Spleen (tissue), 13 donors: ENCODE measurements at places on chromosomes 1 and 21. TPM values are rescaled to one million over a fixed set of nuclear protein-coding genes. Genes with fewer than 3 reads are reported as not detected.

DNA sequence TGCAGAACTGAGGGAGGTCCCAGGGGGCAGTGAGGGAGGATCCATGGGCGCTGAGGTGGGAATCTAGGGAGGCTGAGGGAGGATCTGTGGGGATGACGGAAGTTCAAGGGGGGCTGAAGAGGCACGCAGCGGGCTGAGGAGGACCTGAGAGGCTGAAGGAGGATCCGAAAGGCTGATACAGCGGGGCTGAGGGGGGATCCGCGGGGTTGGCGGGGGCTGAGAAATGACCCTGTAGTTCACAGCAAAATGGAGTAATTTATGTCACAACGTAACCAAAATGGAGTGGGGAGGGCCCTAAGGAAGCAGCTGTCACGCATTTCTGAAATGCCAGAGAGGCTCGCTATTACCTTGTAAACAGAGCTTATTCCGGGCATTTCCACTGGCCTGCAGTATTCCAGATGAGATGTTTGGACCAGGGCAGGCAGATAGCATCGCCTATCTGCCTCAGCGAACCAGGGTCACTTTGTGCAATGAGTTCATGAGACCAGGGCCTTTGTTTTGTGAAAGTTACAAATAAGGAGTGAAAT lies 926 bp upstream of the MRPL55 start:
- peak overlapping the region; percentile 95 for H3K27ac ChIP-seq
- H3K4me3 ChIP-seq, result peak overlapping the region; percentile 90
- H3K36me3 ChIP-seq, result no peaks in the 10 kb centered on the region
- peaks cover 17% of the 10 kb centered on the region for H3K4me1 ChIP-seq
- no peaks in the 10 kb centered on the region for H3K27me3 ChIP-seq

DNA sequence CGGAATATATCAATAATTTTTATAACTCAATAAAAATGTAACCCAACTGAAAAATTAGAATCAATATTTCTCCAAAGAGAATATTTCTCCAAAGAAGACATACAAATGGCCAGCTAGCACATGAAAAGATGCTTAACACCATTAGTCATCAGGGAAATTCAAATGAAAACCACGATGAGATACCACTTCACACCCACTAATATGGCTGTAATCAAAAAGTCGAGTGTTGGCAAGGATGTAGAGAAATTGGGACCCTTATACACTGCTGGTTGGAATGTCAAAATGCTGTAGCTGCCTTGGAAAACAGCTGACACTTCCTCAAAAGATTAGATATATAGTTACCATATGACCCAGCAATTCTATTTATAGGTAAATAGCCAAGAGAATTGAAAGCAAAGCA lies 133.0 kb downstream of the GPR52 start:
- DNase-seq, result no peak
- H3K4me1 ChIP-seq, result no peaks in the 10 kb centered on the region
- no peak overlapping the region for H3K4me3 ChIP-seq
- H3K27ac ChIP-seq, result no peak overlapping the region

DNA sequence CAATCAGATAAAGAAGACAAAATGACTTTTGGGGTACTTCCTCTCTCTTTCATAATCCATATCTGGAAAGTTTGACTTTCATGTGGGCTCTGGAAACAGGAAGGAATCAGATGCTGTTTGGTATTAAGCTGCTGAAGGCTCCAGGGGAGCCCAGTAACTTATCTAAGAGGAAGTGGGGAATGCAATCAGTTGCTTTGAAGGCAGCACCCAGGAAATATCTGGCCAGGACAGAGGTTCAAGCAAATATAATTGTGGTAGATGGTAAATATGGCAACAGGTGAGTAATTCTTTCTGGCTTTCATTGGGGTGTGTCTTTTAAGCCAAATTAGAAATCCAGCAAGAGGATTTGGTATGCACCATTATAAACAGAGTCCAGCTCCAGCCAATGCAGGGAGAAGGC lies 44.4 kb downstream of the COLGALT2 start:
- no peak overlapping the region for H3K4me3 ChIP-seq
- H3K27ac ChIP-seq, result no peak overlapping the region
- H3K36me3 ChIP-seq, result no peaks in the 10 kb centered on the region
- no peak for DNase-seq
- H3K4me1 ChIP-seq, result peaks cover 3% of the 10 kb centered on the region
- H3K27me3 ChIP-seq, result no peaks in the 10 kb centered on the region

DNA sequence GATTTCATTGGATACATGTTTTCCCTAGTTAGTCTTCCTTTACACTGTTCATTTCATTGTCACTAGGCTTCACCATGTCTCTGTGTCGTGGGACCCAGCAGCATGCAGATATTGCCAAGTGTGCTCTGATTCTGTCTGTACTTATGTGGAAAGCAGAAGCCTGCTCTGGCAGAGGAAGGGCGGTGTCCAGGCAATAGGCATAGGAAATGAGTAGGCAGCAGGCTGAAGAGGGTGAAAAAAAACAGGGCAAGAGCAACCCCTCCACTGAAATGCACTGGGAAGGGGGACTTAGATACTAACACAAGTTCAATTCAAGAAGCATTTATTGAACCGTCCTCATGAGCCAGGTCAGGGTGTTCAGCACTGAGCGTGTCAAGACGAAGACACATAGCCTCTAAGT lies 85.2 kb upstream of the VAV3 start:
- H3K36me3 ChIP-seq, result no peaks in the 10 kb centered on the region
- peak overlapping the region; percentile 77 for H3K27ac ChIP-seq
- DNase-seq, result peak; percentile 82

DNA sequence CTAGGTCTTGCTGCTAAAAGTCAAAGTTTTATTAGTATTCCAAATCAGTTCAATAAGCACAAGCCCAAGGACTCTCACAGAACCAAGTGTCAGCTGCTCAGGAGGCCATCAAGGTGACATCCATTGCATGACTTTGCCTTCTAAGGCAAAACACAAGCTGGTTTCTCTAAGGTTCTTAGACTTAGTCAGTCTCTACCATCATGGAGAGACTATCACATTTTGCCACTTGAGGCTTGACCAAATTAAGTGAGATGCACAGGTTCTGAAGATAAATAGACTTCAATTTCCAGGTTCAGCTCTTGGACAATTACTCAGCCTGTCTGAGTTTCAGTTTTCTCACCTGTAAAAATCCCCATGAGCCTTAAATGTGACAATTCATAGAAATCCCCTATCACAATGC lies 29.0 kb downstream of the TRIT1 start:
- no peak overlapping the region for H3K27ac ChIP-seq
- H3K36me3 ChIP-seq, result peaks cover 74% of the 10 kb centered on the region
- H3K27me3 ChIP-seq, result no peaks in the 10 kb centered on the region
- no peaks in the 10 kb centered on the region for H3K4me1 ChIP-seq
- DNase-seq, result no peak

DNA sequence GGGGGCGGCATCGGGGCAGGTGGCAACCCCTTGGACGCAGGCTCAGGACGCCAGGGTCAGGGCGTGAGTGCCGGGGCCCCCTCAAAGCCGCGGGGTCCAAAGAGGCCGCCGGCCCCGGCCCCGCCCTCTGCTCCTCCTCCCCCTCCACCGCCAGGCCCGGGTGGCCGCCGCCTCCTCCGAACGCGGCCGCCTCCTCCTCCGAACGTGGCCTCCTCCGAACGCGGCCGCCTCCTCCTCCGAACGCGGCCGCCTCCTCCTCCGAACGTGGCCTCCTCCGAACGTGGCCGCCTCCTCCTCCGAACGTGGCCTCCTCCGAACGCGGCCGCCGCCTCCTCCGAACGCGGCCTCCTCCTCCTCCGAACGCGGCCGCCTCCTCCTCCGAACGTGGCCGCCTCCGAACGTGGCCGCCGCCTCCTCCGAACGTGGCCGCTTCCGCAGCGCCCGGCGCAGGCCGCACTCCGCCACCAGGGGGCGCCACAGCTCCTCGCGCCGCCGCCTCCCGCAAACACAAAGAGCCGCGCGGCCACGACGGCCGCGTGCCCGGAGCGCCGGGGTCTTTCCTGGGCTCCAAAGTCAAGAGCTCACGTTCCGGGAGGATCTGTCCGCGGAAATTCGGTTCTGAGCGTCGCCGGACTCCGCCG lies 19.3 kb upstream of the SAMD11 start:
- H3K36me3 ChIP-seq, result no peaks in the 10 kb centered on the region
- H3K4me1 ChIP-seq, result peaks cover 26% of the 10 kb centered on the region
- peak overlapping the region; percentile 36 for H3K4me3 ChIP-seq
- DNase-seq, result peak; percentile 96
- H3K27ac ChIP-seq, result peak overlapping the region; percentile 77

The DUSP10 gene
- total RNA-seq, result 9.9 TPM

The PPFIA4 gene
- total RNA-seq, result 2.5 TPM

The RAB42 gene
- total RNA-seq, result 14.4 TPM

The AUNIP gene
- 0.77 TPM for total RNA-seq

The GPA33 gene
- 1.0 TPM for total RNA-seq
